Caudate nucleus (tissue), 63 donors: ENCODE measurements at places on chromosomes 2 and 18.

GRCh38 chr2:230134496-230135129 lies 65.9 kb upstream of the SLC16A14 start:
- DNase-seq: no peak

GRCh38 chr2:222677981-222678380 lies 6.5 kb downstream of the MOGAT1 start:
- DNase-seq: no peak

- no peak for DNase-seq
Observed at GRCh38 chr2:163698857-163699256, 37.0 kb downstream of the FIGN start.

DNA sequence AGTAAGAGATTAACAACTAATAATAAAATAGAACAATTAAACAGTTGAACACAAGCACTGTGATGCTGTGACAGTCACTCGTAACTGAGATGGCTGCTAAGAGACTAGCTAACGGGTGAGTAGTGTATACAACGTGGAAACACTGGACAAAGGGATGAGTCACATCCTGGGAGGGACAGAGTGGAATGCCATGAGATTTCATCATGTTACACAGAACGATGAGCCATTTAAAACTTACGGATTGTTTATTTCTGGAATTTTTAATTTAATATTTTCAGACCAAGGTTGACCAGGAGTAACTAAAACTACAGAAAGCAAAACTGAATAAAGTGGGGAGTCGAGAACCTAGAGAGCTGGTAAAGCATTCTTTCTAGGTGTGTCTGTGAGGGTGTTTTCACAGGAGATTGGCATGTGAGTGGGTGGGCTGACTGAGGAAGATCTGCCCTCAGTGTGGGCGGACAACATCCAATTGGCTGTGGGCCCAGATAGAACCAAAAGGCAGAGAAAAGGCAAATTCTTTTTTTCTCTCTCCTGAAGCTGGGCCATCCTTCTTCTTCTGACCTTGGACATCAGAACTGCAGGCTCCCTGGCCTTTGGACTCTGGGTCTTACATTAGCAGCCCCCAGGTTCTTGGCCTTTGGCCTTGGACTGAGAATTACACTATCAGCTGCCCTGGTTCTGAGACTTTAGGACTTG lies 14.6 kb downstream of the TMSB10 start:
- peak; percentile 23 for DNase-seq

DNA sequence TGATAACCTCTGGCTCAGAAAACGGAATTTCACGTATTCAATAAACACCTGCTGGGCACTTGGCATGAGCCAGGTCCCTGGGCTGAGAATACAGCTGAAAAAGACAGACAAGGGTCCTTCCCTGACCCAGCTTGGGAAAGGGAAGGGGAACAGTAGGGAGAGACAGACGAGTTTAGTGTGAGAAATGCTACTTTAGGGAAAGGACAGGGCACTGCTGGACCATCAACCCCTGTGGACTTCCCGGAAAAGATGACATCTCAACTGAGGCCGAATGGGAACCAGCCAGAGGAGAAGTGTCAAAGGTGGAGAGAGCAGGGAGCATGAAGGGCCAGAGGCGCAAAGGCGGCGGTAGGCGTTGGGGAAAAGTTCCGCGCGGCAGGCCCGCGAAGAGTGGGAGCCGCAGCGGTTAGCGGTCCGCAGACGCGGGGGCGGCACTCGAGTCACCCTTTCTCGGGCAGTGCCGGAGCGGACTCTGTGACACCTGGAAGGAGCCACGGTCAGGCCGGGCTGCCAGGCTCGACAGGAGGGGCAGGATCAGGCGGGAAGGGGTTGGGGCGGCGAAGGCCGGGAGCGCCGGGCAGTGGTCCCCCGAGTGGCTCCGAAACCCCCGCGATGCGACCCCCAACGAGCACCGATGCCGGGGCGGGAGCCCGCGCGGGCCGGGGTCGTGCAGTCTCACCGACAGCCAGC lies 519 bp downstream of the TEX261 start:
- DNase-seq: peak; percentile 47

GRCh38 chr18:8999872-9000271 lies 102.6 kb upstream of the NDUFV2 start:
- no peak for DNase-seq

GRCh38 chr18:2990956-2991640 lies 21.8 kb downstream of the LPIN2 start:
- no peak for DNase-seq

- no peak for DNase-seq
Observed at GRCh38 chr18:32764611-32765244, 8.1 kb downstream of the KLHL14 start.

DNA sequence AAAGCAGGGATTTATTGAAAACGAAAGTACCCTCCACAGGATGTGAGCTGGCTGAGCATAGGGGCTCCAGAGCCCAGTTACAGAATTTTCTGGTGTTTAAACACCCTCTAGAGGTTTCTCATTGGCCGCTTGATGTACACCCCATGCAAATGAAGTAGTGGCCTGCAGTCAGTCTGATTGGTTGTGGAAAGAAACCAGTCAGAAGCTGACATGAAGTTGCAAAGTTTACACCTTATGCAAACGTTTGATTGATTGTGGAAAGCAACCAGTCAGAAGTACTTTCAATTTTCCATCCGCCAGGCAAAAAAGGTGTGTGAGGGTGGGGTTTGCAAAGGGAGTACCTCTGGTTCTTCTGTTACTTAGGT lies 62.3 kb downstream of the VWA3B start:
- DNase-seq: no peak

DNA sequence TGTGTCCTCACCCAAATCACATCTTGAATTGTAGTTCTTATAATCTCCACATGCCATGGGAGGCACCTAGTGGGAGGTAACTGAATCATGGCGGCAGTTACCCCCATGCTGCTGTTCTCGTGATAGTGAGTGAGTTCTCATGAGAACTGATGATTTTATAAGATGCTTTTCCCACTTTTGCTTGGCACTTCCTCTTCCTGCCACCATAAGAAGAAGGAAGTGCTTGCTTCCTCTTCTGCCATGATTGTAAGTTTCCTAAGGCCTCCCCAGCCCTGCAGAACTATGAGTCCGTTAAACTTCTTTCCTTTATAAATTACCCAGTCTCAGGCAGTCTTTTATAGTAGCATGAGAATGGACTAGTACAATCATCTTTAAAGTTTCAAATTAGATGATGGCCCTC lies 902.4 kb upstream of the PIK3C3 start:
- no peak for DNase-seq

DNA sequence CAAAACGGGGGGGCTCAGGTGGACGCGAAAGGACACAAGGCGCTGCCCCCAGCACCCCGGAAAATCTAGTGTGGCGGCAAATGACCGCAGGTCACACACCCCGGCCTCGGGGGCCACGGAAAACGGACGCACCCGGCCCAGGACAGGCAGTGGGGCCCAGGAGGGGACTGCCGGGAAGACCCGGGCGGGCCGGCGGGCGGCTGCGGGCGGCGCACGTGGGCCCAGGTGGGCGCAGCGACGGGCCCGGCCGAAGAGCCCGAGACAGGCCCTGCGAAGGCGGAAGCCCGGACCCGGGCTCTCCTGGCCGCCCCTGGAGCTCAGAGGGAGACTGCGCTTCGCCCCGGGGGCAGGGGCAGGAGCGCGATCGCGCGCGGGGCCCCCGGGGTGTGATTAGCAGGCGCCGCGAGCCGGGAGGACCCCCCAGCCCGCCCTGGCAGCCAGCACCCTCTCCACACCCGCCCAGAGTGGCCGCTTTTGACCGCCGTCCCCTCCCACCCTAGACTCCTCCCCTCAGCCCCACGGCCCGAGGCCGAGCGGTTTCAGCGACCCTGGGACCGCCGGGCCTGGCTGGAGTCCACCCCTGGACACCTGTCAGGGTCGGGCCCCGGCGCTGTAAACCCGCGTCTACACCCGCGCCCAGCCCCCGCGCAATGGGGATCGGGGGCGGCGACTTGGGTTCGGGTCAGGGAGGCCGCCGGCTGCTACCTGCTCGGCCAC lies 773 bp downstream of the MBP start:
- DNase-seq: no peak

DNA sequence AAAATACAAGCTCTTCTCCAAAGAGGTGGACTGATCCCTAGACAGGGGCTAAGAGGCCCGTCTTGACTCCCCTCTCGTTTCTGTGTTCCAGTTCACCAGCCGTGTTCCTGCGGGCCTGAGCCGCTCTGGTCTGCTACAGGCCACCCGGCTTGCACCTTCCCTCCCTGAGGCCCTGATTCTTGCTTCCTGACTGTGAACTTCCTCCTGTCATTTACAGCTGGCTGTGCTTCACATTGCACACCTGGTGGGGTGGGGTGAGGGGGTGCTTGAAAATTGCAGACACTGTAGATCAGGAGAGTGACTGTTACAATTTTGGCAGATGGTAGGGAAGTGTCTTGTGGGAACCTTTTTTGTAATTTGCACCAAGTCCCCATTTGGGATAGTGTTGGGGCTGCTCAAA lies 64.4 kb downstream of the TSN start:
- no peak for DNase-seq

GRCh38 chr2:206556357-206556949 lies 85.8 kb upstream of the FAM237A start:
- no peak for DNase-seq

- no peak for DNase-seq
Observed at GRCh38 chr2:85839461-85839860, 49.3 kb downstream of the ST3GAL5 start.

DNA sequence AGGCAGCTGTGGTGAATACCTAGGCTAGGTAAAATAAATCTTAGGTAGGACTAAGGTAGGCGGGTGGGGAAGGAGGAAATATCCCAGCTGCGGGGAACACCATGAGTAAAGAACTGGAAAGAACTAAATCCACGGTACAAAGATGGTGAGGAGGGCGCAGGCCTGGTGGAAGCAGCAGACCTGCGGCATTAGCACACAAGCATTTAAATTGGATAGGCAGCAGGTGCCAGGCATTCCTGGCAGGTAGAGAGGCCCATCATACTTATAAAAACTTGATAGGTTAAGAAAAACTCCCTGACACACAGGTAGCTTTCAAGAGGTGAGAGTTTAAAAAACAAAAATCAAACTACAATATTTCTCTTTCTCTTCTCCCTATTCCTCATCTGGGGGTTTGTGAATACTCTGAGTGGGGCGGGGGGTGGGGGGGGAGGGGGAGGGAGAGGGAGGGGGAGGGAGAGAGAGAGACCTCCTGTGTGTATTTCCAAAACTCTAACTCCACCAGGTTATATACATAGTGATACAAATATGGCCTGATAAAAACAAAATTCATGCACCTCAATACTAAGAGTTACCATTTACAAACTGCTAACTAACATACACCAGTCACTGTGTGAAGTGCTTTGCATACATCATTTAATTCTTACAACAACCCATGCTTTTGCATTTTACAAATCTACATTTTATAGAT lies 13.5 kb downstream of the AAK1 start:
- DNase-seq: no peak

DNA sequence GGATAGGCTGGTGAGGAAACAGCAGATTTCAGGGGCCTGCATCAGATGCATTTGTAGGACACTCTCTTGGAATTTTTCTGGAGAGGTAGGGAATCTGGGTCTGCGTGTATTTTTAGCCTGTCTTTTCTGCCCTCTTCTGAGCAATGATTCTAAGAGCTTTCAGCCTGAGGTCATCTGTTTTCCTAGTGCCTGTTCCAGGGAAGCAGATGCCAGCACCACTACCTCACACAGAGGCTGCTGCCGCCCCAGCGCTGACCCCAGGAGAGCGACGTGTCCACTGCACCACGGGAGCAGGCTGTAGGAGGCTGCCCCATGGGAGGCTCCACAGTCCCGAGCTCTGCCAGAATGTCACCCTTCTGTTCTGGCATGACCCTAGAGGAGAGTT lies 316.5 kb downstream of the CYP26B1 start:
- no peak for DNase-seq

DNA sequence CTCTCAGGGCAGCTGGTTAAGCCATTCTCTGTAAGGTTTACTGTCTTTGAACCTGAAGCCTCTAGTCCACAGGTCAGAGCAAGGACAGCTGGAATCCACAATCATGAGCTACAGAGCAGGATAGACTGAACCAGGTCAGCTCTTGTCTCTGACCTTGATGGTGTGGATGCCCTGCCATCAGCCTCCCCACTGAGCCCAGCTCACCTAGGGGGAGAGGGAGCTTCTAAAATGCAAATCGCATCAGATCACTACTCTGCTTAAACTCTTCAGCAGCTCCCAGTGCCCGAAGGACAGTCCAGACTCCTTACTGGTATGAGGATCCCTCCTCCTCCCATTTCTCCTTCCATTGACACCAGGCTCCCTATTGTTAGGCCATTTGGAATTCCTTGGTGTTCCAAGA lies 255.3 kb upstream of the CCDC68 start:
- no peak for DNase-seq

GRCh38 chr2:113183264-113183663 lies 9.5 kb downstream of the PSD4 start:
- no peak for DNase-seq

DNA sequence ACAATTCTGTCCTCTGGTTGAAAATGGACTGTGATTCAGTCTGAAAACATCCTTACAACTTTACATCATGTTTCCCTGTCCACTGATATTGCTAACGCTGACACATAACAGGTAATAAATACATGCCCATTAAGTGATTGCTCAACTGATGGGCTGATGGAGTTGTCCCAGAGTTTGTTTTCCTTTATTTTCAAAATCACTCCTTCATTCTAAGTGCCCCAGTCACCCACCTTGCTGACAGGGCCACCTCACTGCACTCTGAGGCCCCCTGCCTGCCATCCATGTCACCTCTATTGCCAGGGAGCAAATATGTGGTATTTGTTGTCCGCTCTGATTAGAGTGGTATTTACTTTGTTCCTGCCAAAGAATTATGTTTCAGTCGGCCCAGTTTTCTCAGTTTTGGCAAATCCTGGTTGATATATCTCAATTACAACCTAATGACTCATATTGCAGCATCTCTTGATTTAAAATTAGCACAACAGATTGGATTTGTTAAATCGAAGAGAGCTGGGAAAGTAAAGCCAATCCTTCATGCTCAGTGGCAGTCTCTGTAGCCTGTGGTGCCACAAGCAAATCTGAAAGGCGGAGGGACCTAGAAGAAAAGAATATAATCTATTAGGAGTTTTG lies 105.1 kb downstream of the RDH14 start:
- DNase-seq: no peak
